ENCODE measurements at places on chromosomes 13 and 19. TPM values are rescaled to one million over a fixed set of nuclear protein-coding genes. Genes with fewer than 3 reads are reported as not detected.

Gene MPND
- 12.1 TPM for total RNA-seq

Gene HPN
- 1.7 TPM for total RNA-seq

Gene PSG2
- total RNA-seq = not detected

Gene SMIM24
- not detected for total RNA-seq

Gene RAB11B
- total RNA-seq = 83.1 TPM

- DNase-seq = no peak
These were observed 8.9 kb upstream of the TRPC4 start for GRCh38 chr13:37878496-37878895.

GRCh38 chr19:11861301-11861700, 12.8 kb downstream of the ZNF439 start:
- DNase-seq = no peak

DNA sequence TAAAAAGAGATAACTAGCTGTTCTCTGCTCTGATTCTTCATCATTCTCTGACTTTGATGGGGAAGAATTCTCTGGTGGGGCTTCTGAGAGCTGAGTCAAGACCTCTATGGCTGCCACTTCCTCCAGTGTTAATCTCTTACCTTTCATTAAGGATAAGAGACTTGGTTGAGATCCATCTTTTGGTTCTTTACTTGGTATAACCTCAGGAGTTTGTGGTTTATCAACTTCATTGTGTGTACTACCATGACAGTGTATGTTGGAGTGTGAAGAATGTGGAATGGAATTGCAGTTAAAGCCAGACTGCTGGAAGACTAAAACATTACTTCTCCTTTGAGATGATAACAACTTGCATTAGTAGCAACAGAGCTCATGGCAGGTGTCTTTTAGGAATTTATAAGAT, 222.0 kb downstream of the SLITRK5 start:
- DNase-seq = no peak

- no peak for DNase-seq
These were observed 138.5 kb downstream of the RBM26 start for GRCh38 chr13:79267560-79267959.

DNA sequence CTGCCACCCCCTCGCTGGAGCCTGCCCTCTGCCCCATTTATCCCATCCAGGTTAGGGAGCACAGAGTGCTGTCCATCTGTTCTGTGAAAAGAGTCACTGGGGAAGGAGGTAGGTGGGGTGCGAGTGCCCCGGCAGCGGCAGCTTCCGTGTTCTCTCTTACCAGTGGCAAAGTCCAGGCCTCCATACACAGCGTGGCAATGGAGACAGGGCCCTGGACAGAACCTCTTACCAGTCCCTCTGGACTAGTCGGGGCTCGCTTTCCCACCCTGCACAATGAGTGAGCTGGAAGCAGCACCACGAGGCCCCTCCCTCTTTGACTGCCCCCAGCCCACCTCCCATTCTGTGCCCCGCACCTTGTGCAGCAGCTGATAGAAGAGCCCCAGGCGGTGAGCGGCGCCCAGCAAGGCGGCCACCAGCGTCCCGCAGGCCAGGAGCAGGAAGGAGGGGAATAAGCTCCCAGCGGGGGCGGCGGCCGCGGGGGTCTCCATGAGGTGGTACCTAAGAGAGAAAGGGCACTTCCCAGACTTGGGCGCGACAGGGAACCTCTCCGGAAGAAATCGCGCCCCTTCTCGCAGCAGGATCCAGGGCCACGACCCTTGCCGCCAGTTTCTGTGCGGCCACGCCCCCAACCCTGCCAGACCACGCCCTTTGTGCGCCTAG, 17.5 kb downstream of the SYDE1 start:
- peak; percentile 94 for DNase-seq

DNA sequence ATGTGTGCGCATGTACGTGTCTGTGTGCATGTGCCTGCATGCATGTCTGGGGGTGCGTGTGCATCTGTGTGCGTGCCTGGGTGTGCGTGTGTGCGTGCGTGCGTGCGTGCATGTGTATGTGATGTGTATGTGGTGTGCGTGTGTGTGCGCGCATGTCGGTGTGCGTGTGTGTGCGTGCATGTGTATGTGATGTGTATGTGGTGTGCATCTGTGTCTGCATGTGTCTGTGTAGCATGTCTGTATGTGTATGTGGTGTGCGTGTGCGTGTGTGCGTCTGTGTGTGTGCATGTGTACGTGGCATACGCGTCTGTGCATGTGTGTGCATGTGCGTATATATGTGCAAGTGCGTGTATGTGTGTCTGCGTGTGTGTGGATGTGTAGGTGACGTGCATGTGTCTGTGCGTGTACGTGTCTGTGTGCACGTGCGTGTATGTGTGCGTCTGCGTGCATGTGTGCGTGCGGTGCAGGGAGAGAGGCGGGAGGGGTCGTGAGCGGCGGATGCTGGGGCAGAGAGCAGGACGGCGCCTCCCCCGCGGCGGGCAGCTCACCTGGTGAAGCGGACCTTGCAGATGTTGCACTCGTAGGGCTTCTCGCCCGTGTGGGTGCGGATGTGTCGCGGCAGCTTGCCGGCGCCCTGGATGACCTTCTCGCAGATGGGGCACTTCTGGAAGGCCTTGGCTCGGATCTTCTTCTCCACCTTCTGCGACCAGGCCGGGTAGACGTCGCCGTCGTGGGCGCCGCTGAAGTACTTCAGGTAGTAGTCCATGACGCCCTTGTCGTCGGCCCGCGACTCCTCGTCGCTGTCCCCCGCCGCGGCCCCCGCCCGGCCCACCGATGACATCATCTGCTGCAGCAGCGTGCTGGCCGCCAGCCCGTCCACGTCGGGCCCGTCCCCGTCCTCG, 13.0 kb downstream of the ZBTB7A start:
- no peak for DNase-seq

DNA sequence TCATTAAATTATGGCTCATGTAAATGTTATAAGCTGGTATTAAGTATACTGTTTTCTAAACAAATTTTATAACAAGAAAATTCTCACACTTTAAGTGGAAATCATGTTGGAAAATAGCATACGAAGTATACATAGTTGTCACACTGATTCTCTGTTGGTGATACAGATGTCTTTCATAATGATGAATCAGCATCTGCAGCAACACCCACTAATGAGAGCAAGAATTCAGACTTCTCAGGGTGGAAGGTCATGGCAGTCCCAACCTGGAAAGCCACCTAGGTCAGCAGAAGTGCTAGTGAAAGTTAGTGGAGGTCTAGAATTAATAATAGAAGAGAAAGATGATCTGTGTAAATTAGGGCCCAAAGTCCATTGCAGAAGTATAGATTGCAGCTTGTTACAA, 719.7 kb upstream of the MIR17HG start:
- no peak for DNase-seq

- DNase-seq = no peak
These were observed 41.0 kb upstream of the TMTC4 start for GRCh38 chr13:100715604-100716003.

DNA sequence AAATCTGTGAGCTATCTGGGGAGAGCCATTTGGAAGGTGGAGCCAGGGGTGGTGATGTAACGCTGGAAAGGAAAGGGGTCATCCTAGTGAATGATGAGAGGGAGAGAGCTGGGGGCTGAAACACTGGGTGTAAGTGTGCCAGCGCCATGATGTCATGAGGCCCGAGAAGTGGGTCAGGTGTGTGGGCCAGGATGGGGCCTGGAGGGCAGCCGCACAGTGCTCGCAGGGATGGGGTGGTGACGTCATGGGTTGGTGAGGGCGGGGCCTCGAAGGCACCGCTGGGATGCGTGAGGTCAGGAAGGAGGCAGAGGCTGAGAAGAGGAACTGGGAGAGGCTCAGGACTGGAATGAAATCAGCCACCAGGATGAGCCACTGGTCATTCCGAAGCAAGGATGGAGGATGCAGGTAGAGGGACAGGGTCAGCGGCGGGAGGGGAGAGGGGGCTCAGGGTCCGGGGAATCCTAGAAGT, 4.4 kb downstream of the CCDC61 start:
- no peak for DNase-seq

GRCh38 chr13:25778808-25779305, 273.0 kb downstream of the SHISA2 start:
- DNase-seq = no peak

- no peak for DNase-seq
These were observed 27.7 kb upstream of the UBL3 start for GRCh38 chr13:29878101-29878500.

DNA sequence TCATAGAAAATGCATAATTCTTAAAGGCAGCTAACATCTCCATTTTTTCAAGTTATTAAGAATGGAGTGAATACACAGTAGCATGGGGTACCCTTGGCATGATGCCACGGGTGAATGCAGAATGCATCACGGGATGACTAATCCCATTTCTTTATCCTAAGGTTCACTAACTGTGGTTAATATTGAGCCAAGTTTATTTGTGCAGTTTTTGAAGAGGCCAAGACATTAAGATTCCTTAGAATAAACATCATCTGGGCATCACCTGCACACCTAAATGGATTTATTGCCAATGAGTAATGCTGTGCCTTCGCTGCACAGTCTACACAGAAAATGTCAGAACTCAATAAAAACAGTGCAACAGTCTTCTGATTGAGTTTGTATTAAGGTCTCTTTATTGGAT, 333.1 kb downstream of the GPC6 start:
- no peak for DNase-seq

- no peak for DNase-seq
These were observed 9.2 kb upstream of the ZNF761 start for GRCh38 chr19:53422551-53422950.

GRCh38 chr13:71412231-71412630, 454.8 kb downstream of the DACH1 start:
- no peak for DNase-seq

Measured in posterior vena cava (tissue), 2 donors.